ENCODE measurements at places on chromosomes 12 and 14. TPM values are rescaled to one million over a fixed set of nuclear protein-coding genes. Genes with fewer than 3 reads are reported as not detected.

The FAM222A gene
- 3.1 TPM for total RNA-seq

GRCh38 chr12:114636723-114637480 lies 47.1 kb downstream of the TBX3 start:
- H3K36me3 ChIP-seq, result no peaks in the 10 kb centered on the region
- no peaks in the 10 kb centered on the region for H3K4me1 ChIP-seq
- no peak for DNase-seq
- H3K4me3 ChIP-seq, result no peak overlapping the region
- no peak overlapping the region for H3K27ac ChIP-seq

The CDKN3 gene
- 2.7 TPM for total RNA-seq

The FAM181A gene
- total RNA-seq, result not detected

GRCh38 chr12:132490422-132491137 lies 629 bp downstream of the FBRSL1 start:
- no peaks in the 10 kb centered on the region for H3K36me3 ChIP-seq
- H3K4me1 ChIP-seq, result peaks cover 69% of the 10 kb centered on the region
- no peak overlapping the region for H3K27ac ChIP-seq
- peak overlapping the region; percentile 61 for H3K4me3 ChIP-seq

The MUCL1 gene
- total RNA-seq, result not detected

DNA sequence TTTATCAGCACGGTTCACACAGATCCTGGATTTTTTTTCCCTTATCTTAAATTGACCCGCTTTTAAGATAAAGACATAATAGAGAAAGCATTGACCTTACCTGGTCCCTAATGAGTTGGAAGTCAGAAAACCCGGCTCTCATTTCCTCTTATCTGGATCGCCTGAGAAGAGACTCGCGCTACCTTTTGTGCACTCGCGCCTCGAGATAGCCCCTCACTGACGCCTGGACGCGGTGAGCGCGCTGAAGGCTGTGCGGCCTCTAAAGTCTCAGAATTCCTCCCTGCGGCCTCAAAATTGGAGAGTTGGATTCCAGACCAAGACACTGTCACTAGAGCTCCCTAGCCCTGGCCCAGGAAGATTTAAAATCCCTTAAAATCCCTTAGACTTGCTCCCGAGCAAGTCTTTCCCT lies 7.0 kb downstream of the NKX2-1 start:
- no peak for DNase-seq
- peak overlapping the region; percentile 38 for H3K4me3 ChIP-seq
- H3K27ac ChIP-seq, result peak overlapping the region; percentile 78
- H3K27me3 ChIP-seq, result peaks cover 98% of the 10 kb centered on the region
- H3K4me1 ChIP-seq, result no peaks in the 10 kb centered on the region

DNA sequence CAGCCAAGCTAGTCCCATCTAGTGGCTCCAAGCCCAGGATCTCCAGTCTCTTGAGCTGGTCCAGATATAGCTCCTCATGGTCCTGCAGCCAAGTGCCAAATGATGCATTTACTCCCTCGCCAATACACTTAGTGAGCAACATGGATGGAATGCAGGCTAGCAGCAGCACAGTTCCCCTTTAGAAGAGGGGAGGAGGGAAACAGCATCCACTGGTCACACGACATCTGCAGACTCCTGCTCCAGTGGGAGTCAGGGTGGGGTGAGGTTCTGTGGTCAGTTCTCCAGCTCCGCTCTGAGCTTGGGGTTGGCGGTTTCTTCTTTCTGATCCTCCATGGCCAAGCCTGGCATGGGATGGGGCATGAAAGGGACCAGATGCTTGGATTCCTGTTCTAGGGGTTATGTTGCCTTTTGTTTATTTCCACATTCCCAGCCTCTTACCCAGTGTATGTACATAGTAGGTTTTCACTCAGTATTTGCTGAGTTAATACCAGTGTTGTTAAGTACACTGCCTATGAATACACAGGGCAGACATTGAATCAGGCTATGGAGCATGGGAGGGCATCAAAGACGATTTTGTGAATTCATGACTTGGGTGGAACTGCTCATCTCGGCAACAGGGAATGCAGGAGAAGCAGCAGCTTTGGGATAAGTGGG lies 57.3 kb downstream of the GALNT16 start:
- no peak for DNase-seq
- H3K27me3 ChIP-seq, result no peaks in the 10 kb centered on the region
- no peaks in the 10 kb centered on the region for H3K36me3 ChIP-seq
- H3K4me1 ChIP-seq, result peaks cover 16% of the 10 kb centered on the region

DNA sequence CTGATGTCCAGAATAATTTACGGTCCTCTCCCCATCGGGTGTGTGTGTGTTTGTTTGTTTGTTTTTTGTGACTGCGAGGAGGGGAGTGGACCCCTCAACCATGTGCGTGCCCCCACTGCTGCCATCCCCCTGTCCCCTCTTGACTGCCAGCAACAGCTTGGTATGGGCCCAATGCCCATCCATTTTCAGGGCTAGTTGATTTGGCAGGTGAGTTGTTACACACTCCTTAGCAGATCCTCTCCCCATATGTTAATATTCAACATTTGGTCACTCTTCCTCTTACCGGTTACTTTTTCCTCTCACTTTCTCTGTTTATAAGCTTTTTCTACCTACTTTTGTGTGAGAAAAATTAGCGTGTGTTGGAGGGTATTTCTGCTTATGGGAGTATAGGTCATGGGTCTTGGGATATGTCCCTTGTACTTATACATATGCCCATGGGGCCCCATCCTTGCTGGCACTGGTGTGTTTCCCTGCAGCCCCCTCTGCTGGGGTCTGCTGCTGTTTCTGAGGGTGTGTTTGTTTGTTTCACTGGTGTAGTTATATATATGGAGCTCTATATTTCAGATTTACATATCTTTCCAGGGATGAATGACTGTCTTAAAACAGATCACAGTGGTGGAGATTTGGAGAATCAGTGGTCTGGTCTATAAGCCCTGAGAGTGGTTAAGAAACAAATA lies 33.8 kb downstream of the ZFHX2 start:
- no peaks in the 10 kb centered on the region for H3K27me3 ChIP-seq
- DNase-seq, result no peak
- H3K36me3 ChIP-seq, result no peaks in the 10 kb centered on the region

GRCh38 chr12:857611-858010 lies 91.9 kb downstream of the RAD52 start:
- no peak for DNase-seq
- no peaks in the 10 kb centered on the region for H3K4me1 ChIP-seq
- no peak overlapping the region for H3K4me3 ChIP-seq
- H3K27me3 ChIP-seq, result no peaks in the 10 kb centered on the region

DNA sequence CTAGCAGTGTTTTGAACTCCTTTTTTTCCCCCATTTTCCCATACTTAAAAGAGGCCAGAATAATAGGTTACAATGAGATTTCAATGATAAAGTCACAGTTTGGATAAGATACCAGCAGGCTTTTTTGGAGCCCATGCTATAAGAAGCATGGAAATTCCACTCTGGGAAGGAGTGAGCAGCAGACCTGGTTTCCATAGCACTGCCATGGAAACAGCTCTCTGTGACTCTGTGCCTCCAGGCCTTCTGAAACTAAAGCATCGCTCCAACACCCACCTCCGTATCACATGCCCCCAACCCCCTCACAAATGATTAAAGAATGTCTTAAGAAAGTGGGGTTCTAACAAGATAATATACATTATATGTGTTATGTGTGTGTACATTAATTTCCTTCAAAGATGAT lies 165.0 kb downstream of the GRIN2B start:
- DNase-seq, result no peak
- H3K27me3 ChIP-seq, result no peaks in the 10 kb centered on the region
- no peaks in the 10 kb centered on the region for H3K36me3 ChIP-seq
- H3K27ac ChIP-seq, result no peak overlapping the region
- no peak overlapping the region for H3K4me3 ChIP-seq
- H3K4me1 ChIP-seq, result no peaks in the 10 kb centered on the region

The RIMKLB gene
- 27.3 TPM for total RNA-seq

GRCh38 chr12:52434081-52434733 lies at the start of gene KRT75:
Gene KRT75, minus strand, starts transcription at chr12:52434371. Its CDS starts 67 bp downstream, at chr12:52434304.
- no peak for DNase-seq
- H3K4me3 ChIP-seq, result no peak within 1 kb of the TSS
- peaks cover 49% of the 10 kb centered on the region for H3K27me3 ChIP-seq
- no peak within 1 kb of the TSS for H3K27ac ChIP-seq
- H3K36me3 ChIP-seq, result no peaks in the 10 kb centered on the region

The TMTC1 gene
- total RNA-seq, result 37.7 TPM

DNA sequence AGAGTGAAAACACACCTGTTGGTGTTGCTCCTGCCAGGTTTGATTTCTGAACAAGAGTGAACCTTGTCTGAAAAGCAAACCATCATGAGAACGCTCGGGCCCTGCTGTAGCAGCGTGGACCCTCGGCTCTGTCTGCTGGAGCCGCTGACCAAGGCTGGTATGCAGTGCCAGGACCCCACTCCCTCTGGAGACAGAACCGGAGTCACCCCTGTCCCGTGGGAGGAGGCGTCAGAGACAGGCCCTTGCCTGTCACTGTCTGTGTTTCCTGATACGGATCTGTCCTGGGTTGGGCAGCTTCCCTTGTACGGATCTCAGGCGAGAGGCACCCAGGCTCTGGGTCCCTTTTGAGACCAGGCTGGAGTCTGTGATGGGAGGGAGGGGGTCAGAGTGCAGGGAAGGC lies 111.6 kb downstream of the ADGRD1 start:
- no peak overlapping the region for H3K27ac ChIP-seq
- no peak overlapping the region for H3K4me3 ChIP-seq
- H3K36me3 ChIP-seq, result no peaks in the 10 kb centered on the region

The SLCO1A2 gene
- not detected for total RNA-seq

DNA sequence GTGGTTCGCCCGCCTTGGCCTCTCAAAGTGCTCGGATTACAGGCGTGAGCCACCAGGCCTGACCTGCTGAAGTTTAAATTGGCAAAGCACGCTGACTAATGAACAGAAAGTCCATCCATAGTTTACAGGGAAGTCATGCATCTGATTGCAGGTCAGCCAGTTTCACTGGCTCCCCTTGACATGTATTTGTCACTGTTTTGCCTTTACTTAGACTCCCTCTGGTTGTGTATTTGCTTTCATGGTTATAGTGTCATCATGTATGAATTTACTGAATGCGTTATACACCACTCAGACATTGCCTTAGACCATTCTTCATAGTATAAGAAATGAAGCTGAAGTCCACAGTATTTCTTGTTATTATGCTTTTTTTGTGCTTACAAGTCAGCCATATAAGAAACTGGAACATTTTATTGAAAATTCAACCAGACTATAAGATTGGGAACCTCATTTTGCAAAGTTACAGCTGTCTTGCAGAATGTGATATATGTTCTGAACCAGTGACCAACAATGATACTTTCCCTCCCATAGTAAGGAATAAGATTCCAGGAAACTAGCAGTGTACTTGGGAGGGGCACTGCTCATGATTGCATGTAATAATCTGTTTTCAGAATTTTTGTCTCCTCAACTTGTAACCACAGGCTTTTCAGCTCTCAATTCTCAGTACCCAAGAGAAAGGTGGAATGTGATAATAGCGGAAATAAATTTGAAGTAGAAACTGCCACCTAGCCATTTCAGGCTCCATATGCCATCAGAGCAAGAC lies 51.9 kb upstream of the ATF7IP start:
- no peaks in the 10 kb centered on the region for H3K27me3 ChIP-seq
- H3K4me3 ChIP-seq, result no peak overlapping the region
- H3K27ac ChIP-seq, result no peak overlapping the region

GRCh38 chr12:88182416-88182815 lies 40.3 kb downstream of the TMTC3 start:
- no peak overlapping the region for H3K4me3 ChIP-seq

The KRT7 gene
- 1,945 TPM for total RNA-seq

The INHBE gene
- total RNA-seq, result 0.52 TPM

GRCh38 chr14:95250140-95250769 lies 69.5 kb downstream of the CLMN start:
- no peak overlapping the region for H3K27ac ChIP-seq
- no peaks in the 10 kb centered on the region for H3K4me1 ChIP-seq
- no peak overlapping the region for H3K4me3 ChIP-seq
- H3K27me3 ChIP-seq, result no peaks in the 10 kb centered on the region
- DNase-seq, result no peak
- no peaks in the 10 kb centered on the region for H3K36me3 ChIP-seq

DNA sequence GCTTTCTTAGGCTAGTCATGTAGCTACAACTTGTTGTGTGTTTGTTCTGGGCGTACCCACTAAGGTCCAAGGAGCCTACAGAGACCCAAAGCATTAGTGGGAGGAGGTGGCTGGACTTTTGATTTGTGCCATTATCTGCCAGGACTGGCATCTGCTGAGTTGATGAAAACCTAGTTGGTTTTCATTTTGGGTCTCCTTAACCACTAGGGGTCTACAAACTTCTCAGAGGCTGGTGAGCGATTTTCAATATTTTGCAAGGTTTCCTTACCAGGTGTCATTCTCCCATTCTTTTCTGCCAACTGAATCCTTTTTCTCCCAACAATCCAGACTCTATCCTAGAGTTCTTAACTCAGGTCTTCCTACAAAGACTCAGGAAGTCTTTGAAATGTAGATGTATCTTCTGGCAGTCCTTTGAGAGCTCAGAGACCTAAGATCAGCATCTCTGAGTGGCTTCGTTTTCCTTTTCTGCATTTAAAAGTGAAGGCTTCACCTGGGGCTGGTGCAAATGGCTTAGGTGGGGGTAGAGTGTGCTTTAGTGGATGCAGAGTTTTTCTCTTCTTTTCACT lies 150.0 kb upstream of the RMST start:
- no peaks in the 10 kb centered on the region for H3K36me3 ChIP-seq
- H3K27ac ChIP-seq, result no peak overlapping the region
- no peaks in the 10 kb centered on the region for H3K4me1 ChIP-seq
- H3K4me3 ChIP-seq, result no peak overlapping the region
- DNase-seq, result no peak

DNA sequence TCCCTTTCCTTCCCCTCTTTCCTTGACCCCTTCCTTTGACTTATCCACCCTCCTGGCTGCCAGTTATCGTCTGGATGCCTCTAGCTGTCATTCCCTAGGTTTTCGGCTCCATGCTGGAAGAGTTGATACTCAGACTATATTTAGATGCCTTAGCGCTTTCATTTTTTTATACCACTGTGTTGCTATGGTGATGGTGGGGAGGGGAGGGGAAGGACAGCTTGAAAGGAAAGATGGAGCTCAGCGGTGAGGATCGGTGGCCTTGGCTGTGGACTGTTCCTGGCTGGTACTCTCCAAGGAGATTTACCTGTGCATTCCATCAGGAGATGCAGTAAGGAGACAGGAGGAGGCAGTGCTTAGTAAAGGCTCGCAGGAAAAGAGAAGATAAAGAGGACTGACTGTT lies 108.7 kb downstream of the SLC8A3 start:
- no peak for DNase-seq
- peaks cover 61% of the 10 kb centered on the region for H3K27me3 ChIP-seq
- no peaks in the 10 kb centered on the region for H3K36me3 ChIP-seq

DNA sequence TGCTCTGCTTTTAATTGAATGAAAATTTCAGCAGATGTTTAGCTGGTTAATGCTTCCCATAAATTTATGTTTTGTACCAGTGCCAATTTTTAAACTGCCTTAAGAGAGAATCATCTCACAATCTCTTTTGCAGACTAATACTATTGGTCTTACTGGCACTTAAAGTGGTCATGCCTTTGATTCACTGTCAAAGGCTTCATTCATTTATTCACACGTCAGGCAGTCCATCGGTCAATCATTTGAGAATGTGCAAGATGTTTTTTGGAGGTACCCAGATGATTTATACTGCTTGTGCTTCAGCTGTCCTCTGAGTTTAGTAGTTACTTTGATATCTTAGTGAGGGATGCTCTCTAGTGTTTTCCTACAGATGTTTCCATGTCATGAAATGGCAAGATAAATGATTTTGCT lies 83.4 kb downstream of the NAV3 start:
- no peak overlapping the region for H3K27ac ChIP-seq
- H3K4me1 ChIP-seq, result no peaks in the 10 kb centered on the region
- no peak overlapping the region for H3K4me3 ChIP-seq
- H3K36me3 ChIP-seq, result no peaks in the 10 kb centered on the region

GRCh38 chr12:71782017-71782416 lies 27.4 kb downstream of the RAB21 start:
- no peaks in the 10 kb centered on the region for H3K36me3 ChIP-seq
- no peak for DNase-seq
- no peak overlapping the region for H3K27ac ChIP-seq
- no peak overlapping the region for H3K4me3 ChIP-seq
